ENCODE measurements at places on chromosomes 13 and 19. TPM values are rescaled to one million over a fixed set of nuclear protein-coding genes. Genes with fewer than 3 reads are reported as not detected.

DNA sequence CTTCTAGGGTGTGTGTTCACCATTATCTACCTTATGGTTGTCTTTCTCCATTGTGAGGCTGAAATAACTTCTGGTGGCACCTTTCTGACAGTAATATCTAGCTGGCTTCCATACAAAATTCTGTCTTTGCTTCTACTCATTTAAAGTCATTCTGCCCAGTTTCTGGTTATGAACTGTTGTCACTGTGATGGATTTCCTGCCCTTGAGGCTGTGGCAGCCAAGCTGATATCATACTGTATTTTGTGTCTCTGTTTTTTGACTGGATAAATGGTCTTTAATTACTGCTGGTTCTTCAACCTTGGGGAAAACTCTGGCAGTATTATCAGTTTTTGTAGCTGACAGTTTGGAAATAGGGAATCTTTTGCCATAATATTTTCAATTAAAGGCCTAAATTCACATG, 233.4 kb downstream of the GPC6 start:
- DNase-seq = no peak

The PEAK3 gene
- 0.51 TPM for total RNA-seq

DNA sequence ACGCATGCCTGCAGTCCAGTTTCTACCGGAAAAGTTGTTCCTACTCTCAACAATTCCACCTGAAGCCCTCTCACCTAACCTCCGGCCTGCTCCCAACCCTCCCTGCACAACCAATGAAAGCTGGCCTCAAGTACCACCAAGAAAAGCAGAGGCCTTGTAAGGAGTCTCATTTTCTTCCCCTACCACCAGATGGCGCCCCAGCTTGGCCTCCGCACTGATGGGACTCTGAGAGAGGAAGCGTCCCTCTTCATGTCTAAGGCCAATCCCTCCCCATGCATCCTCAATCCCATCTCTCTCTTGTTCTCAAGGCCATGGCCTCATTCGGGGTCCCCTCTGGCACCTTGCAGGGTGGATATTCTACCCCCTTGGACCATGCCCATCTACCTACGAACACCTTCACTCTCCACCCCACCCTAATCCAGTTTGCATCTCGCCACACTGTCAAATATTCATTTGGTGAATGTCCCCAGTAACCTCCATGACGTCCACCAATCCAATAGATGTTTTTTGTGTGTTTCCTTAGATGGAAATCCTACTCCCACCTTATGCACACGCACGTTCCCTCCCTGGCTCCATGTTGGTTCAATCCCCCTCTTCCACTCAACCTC, 412.8 kb downstream of the ZNF536 start:
- no peak for DNase-seq

The GPR4 gene
- total RNA-seq = 1.5 TPM

- no peak for DNase-seq
Observed at GRCh38 chr13:27482983-27483382, 32.6 kb upstream of the MTIF3 start.

The PRODH2 gene
- total RNA-seq = not detected

- DNase-seq = no peak
Observed at GRCh38 chr13:61413572-61414535, 1.8 kb downstream of the PCDH20 start.

DNA sequence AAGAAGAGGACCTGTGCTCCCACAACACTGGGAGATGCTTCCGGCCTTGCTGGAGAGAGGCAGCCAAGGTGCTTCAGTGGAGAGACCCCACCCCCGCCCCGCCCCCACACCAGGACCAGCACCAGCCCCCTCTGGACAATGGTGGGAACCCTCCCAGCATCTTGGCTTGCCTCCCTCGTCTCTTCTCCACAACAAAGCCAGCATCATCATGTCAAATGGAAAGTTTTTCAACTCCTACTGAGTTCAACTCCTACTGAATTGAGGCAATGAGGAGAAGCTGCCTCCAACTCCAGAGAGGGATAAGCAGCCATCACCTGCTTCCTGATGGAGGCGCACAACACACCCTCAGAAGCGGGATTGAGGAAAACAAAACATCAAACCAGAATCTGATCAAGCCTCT, 12.8 kb downstream of the DEDD2 start:
- no peak for DNase-seq
